Left cardiac atrium (tissue), 4 donors: ENCODE measurements at places on chromosomes 4 and X. TPM values are rescaled to one million over a fixed set of nuclear protein-coding genes. Genes with fewer than 3 reads are reported as not detected.

DNA sequence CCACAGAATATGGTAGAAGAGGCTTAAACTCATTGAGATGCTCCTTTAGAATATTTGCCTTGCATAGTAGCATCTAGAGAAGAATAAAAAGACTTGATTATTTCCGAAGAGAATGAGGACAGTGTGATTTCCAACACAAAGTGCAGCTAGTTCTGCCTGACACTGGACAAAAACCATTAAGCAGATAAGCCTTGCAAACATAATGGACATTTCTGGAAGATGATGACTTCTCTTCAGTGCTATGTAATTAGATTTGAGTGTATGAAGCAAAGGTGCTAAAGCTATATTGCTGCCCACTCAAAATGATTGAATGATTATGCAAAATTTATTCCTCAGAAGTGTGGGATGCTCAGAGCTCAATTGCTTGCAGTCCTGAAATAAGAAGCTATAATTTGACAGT lies 156.4 kb downstream of the VEGFC start:
- DNase-seq, result no peak

Gene NXF2
- total RNA-seq, result not detected

Gene PPBP
- not detected for total RNA-seq

- no peak for DNase-seq
These were observed 31.6 kb downstream of the PGM2 start for GRCh38 chr4:37858112-37858511.

GRCh38 chr4:89404530-89404929 lies 96.9 kb upstream of the GPRIN3 start:
- no peak for DNase-seq

DNA sequence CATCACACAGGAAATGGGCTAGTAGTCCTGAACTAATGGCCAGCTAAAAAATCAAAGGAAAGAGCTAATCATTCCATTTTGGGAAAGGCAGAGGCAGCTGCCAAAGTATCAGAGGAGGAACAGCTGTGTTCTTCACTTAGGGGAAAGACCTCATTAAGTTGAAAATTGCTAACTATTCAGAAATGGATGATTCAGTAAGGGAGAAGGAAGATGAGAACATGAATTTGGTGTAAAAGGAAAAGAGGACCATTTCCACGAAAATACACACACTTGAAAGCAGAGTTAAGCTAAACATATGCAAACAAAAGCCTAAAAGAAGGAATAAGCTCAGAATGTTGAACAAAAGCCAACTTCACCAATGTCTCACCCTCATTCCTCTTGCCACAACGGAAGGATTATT lies 90.4 kb downstream of the PCDH19 start:
- DNase-seq, result no peak

Gene DCAF12L1
- total RNA-seq, result not detected

GRCh38 chr4:115396034-115396433 lies 282.6 kb upstream of the NDST4 start:
- DNase-seq, result no peak

Gene CCKAR
- total RNA-seq, result not detected

DNA sequence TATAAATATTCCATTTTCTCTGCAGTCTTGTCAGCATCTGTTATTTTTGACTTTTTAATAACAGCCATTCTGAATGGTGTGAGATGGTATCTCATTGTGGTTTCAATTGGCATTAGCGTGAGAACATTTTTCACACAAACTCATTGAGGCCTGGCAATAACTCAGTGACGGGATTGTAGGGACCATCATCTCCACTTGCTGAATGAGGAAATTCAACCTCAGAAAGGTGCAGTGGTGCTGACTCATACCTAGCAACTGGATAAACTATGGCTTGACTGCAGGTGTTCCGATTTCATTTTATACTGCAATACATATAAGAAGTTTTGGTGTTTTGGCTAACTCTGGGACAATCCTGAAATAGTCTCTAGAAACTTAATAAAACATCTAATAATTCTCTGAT lies 88.3 kb upstream of the DDIT4L start:
- no peak for DNase-seq

GRCh38 chrX:153867671-153868070 lies 18.3 kb downstream of the L1CAM start:
- DNase-seq, result no peak

DNA sequence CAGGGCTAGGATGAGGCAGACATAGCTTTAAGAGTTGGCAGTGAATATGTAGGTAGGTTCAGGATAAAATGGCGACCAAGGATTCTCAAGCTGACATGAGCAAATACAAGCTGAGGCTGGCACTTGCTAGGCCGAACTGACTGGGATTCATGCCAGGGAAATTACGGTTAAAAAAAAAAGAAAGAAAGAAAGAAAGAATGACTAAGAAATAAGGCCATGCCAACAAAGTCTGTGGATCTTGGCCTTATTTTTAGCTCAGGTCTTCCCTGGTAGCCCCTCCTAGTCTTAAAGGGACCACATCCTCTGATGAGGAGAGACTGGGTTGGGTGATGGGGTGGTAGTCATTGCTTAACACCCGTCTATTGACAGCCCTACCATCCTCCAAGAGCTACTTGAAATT lies 64.4 kb upstream of the KLHL13 start:
- no peak for DNase-seq

Gene CCDC120
- total RNA-seq, result 2.4 TPM

Gene NHS
- total RNA-seq, result 2.0 TPM

Gene SHROOM3
- total RNA-seq, result 10.0 TPM

DNA sequence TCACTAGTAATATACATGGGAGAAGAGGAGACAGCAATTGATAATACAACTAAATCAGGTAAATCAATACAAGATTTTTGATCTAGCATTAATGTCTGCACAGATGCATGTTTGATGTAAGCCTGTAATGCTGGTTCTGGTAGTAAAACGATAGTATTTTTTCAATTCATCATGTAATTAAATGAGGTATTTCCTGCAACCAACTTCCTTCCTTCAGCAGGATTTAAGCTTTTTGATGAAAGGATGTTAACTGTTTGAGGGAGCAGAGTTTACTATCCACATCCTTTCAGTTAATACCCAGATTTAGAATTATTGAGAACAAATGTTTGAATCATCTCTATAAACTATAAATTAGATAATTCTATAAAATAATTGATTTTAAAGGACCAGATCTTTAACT lies 31.4 kb upstream of the NFKB1 start:
- DNase-seq, result no peak

- no peak for DNase-seq
These were observed 286.5 kb downstream of the STK32B start for GRCh38 chr4:5337731-5338130.

Gene SPANXC
- total RNA-seq, result not detected
